ENCODE measurements at places on chromosomes 1 and 21.

GRCh38 chr1:208538587-208538986 lies 294.4 kb upstream of the PLXNA2 start:
- DNase-seq, result no peak

- no peak for DNase-seq
These were observed 30.3 kb downstream of the TEX35 start for GRCh38 chr1:178543290-178543607.

- DNase-seq, result no peak
These were observed 3.1 kb upstream of the ADARB1 start for GRCh38 chr21:45071078-45071873.

DNA sequence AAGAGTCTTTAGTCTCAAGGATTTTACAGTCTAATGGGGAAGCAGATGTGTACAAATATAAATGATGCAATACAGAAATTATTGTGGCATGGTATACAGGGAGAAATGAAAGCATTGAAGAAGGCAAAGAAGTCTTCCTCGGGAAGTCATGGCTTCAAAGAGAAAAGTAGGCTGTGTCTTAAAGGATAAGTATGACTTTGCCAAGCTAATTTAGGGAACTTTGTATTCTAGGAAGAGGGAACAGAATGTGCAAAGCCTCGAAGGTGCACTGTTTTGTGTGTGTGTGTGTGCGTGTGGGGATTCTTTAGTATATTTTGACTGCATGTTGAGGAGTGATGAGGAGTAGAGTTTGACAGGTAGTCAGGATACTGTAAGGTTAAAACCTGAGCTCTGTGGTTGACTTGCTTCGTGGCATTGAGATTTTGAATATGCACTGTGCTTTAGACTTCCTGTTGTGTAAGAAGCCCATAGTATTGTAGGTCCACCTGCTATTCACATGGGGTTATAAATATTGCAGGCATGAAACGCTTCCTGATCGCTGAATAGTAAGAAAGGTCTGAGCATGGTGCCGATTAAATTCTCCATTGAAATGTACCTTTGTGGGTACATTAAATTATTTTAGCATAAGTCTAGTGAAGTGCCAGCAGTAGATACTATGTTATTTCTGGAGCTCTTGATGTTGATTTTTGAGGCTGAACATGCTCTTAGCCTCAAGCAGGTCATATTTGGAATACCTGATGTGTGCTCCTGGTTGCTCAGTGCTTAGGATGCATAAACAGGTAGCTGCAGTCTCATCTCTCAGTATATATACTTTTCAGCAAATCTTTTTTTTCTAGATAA lies 8.0 kb downstream of the SMAP2 start:
- DNase-seq, result no peak

GRCh38 chr1:67583462-67583950 lies 101.5 kb upstream of the GADD45A start:
- peak; percentile 62 for DNase-seq

DNA sequence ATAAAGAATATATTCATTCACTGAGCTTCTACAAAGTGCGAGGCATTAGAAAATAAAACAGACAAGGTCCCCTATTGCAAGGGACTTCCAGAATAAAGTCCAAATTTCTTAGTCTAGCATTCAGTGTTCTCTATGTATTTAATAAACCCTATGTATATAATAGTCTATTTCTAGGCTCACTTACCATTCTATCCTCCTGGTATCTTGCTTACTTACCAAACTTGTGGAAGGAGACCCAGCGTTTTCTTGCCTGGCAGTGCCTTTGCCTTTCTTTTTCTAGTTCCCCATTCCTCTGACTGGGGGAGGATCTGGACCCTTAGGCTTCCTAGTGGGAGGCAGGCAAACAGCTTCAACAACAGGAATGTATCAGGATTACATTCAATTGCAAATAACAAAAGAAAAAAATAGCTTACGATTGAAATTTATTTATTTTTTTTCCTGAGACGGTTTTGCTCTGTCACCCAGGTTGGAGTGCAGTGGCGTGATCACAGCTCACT lies 690 bp upstream of the RNF19B start:
- no peak for DNase-seq

DNA sequence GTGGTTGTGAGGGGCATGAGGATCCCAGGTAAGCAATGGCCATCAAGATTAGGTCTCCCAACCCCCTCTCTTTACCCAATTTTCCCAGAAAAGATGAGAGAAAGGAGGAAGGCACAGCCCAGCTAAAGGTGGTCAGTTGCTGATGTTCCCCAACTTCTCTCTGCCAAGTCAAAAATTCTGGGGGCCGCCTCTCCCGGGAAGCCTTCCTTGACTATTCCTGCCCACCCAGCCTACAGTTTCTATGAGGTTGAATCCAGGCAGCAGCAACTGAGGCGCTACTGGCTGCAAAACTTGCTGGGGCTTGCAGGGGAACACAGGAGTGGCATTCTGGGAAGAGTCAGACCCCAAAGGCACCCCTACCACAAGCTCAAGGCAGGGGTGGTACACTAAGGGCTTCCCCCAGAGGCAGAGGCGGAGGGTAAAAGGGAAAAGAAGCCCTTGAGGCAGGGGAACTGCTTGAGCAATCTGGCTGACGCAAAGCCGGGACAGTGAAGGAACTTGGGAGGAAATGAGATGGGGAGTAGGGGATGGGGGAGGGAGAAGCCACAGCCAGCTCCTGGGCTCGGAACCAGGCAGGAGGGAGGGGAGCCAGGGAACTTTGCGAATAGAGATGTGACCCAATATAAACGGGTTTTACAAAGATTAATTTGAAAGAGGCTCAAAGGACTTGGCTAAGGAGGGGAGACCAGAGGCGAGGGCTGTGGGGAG lies 31.2 kb downstream of the SDC3 start:
- DNase-seq, result peak; percentile 88

DNA sequence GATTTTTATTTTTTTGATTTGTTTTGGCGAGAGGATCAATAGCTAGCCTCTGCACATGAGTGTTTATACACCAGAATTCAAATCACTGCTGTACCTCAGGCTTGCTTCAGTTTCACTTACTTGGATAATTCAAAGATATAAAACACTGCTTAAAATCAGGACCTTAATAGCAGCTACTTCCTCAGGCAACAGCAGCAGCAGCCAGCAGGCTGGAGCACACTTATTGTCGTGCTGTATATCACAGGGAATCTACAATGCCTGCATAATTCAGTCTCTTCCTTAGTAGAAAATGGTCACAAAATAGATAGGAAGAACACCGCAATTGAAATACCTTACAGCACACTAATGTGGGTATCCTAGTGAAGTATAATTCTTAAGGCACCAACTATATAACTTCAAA lies 497.3 kb downstream of the NEGR1 start:
- no peak for DNase-seq

- no peak for DNase-seq
These were observed 100.1 kb downstream of the DUSP10 start for GRCh38 chr1:221641811-221642210.

- no peak for DNase-seq
These were observed 50.4 kb downstream of the ATP5PO start for GRCh38 chr21:33865176-33865575.

GRCh38 chr1:94622757-94623156 lies 81.2 kb upstream of the F3 start:
- no peak for DNase-seq

DNA sequence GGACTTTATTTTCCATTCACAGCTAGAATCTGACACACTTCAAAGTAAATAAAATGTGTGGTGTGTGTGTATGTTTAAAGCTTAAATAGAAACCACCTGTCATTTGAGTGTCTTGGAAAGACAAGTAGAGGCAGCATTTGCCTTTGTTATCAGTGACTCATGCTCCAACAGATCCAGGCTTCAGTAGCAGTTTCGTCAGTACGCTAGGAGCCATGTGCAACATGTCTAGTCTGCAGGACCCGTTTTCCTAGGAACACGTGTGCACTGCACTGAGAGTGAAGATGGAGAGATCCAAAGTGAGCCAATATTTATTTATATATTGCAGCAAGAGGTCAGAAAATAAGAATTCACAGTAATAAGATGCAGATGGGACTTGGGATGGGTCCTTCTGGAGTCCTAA lies 41.8 kb downstream of the SGIP1 start:
- DNase-seq, result peak; percentile 96

- DNase-seq, result no peak
These were observed 89.3 kb downstream of the ASH1L start for GRCh38 chr1:155473151-155473821.

DNA sequence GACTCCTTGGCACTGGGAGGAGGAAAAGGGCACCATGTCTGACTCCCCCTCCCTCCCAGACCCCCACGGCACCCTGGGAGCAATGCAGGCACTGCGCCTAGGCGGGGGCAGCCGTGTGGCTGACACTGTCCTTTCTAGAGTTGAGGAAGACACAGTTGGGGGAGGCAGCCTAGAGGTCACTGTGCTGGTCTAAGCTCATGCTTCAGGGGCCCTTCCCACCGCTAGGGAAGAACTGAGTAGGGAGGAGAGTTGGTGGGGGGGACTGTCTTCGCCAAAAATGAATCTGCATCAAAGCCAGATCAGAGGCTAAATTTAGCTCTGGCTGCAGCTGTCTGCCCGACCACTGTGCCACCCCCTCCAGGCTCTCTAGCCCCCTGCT lies 3.4 kb downstream of the SEMA6C start:
- DNase-seq, result no peak

DNA sequence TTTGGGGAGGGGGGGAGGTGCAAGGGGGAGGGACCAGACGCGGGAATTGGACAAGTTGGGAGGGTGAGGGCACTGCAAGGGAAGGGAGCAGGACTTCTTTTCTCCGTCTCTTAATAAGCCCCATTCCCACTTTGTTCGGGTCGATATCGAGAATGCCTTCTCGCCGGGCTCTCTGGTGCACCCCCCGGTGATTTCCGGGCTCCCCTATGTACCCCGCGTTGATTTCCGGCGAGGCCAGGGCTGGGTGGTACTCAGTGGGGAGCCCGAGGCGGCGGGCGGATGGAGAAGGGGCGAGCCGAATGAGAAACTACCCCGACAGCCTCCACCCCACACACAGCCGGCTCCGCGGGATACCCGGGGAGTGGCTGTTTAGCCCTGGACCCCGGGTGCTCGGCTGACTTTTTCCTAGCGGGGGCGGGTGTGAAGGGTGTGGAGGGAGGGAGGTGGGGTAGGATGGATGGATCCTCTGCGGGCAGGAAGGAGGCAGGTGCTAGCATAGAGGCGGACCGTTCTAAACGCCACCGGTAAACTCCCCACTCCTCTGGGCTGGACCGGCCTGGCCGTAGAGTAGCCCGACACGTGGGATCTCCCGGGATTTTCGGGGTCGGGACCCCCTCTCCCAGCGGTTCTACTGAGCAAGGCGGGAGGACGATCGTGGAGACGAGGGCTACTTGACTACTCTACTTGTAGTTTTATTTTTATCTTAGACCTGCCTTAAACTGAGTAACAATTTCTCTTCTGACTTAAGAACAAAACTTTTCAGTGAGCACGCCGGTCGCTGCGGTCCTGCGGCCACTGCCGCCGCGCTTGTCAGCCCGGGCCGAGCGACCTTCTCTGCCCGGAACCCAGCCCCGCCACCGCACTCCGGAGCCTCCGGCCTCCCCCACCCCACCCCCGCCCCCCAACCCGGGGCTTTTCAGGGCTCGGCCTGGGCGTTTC lies 1.0 kb downstream of the RNF220 start:
- no peak for DNase-seq

GRCh38 chr1:58968360-58968952 lies 184.6 kb upstream of the JUN start:
- DNase-seq, result peak; percentile 86

GRCh38 chr1:20660847-20661206 lies 342 bp downstream of the DDOST start:
- no peak for DNase-seq

GRCh38 chr1:32063261-32063681 lies 9.5 kb upstream of the TMEM39B start:
- peak; percentile 66 for DNase-seq

GRCh38 chr1:214332946-214333798 lies 52.2 kb downstream of the SMYD2 start:
- DNase-seq, result peak; percentile 53

DNA sequence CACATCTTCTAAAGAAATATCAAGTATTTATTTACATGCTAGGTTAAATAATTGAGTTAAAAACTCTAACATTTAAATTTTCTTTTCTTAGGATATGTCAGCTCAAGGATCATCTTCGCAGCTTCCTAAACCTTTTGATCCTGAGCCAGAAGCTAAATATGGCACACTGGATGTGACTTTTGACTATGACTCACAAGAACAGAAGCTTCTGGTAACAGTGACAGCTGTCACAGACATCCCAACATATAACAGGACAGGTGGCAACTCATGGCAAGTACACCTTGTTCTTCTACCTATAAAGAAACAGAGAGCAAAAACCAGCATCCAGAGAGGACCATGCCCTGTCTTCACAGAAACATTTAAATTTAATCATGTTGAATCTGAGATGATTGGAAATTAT lies 132.7 kb upstream of the SERTAD4 start:
- DNase-seq, result no peak

GRCh38 chr1:71413441-71414175 lies 332.8 kb upstream of the ZRANB2 start:
- DNase-seq, result peak; percentile 81

DNA sequence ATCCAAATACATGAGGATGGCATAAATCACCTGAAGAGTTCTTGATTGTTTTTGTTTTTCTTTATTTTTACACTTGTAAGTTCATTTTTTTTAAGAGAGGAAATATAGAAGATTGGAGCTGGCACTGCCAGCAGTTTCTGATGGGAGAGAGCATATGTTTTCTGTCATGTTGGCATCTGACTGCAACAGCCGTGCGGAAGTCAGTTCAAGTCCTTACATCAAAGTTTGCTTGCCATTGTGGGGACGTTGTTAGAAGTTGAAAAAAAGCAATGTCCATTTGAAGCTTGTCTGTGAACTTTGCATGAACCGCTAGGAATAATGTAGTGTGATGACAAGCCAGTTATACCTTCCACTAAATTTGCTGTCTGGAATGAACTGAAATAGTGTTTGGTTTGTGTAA lies 126.5 kb upstream of the USH2A start:
- no peak for DNase-seq

GRCh38 chr1:196385109-196385508 lies 223.1 kb downstream of the KCNT2 start:
- DNase-seq, result no peak

GRCh38 chr1:172487550-172487949 lies 43.7 kb upstream of the PIGC start:
- no peak for DNase-seq

GRCh38 chr1:212074313-212074712 lies 38.8 kb downstream of the DTL start:
- no peak for DNase-seq

Data from fibroblast of gingiva (primary cell).